Activated T-cell treated with anti-CD3 and anti-CD28 coated beads, Interleukin-2, amount 50 U/mL, for 1 hour (primary cell): ENCODE measurements at places on chromosomes 6 and 20.

- no peak for DNase-seq
Measured at GRCh38 chr20:19170148-19170547, 42.3 kb upstream of the SLC24A3 start.

- DNase-seq: no peak
Measured at GRCh38 chr6:45174045-45174444, 154.1 kb upstream of the RUNX2 start.

DNA sequence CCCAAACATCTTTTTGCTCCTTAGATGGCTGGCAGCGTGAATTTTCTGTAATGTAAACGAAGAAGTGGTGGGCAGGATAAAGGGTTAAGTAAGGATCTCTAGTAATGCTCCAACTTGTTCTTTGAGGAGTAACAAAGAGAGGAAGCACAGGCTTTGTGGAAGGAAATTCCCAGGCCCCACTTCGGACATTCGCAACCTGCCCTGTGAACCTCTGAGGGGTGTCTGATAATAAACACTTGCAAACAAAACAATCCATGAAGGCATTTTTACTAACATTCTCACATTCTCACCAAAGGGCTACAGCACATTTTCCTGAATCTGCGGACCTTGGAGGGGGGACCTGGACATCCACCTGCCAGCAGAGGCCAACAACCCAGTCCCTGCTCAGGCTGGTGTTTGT, 25.8 kb upstream of the ADGRF5 start:
- DNase-seq: no peak

- no peak for DNase-seq
Measured at GRCh38 chr20:25077610-25078169, 4.3 kb downstream of the VSX1 start.

GRCh38 chr20:49431329-49431728, 51.1 kb downstream of the KCNB1 start:
- DNase-seq: no peak

GRCh38 chr20:14383335-14383734, 45.9 kb upstream of the FLRT3 start:
- no peak for DNase-seq
